ENCODE measurements at places on chromosomes 16 and 17.

GRCh38 chr17:8315764-8316217, 5.8 kb downstream of the ARHGEF15 start:
- DNase-seq, result no peak

DNA sequence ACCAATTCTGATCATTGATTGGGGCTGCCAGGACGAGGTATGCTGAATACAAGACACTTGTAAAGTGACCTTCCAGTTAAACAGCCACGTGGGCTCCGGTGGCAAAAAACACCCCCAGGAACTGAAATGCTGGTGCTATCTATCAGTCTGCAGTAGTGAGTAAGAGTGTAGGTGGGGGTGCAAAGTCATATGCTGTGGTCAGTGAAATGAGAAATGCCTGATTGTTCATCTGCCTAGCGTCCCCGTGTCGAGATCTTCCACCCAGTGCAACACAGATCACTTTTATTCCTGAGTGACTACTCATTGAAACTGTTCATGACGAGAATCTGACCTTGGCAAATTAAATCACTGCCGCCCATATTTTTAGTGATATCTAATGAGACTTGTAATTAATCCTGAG, 806.5 kb upstream of the GOT2 start:
- no peak for DNase-seq

DNA sequence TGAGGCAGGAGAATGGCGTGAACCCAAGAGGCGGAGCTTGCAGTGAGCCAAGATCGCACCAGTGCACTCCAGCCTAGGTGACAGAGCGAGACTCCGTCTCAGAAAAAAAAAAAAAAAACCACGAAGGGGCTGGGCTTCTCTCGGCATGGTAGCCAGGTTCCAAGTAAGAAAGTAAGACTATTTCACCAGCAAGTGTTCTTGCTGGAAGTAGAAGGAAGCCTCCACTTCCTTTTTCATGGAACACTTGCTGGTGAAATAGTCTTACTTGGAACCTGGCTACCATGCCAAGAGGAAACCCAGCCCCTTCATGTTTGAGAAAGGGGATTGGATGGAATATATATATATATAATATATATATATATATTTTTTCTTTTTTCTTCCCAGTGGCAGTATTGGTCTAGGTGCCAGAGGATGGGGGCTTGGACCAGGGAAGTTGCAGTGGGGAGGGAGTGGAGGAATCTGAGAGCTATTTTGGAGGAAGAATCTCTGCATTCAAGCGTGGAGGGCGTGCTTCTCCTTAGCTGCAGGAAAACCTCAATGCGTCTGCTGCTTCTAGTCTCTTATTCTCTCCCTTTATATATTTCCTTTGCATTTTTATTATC, 7.2 kb upstream of the N4BP1 start:
- no peak for DNase-seq

DNA sequence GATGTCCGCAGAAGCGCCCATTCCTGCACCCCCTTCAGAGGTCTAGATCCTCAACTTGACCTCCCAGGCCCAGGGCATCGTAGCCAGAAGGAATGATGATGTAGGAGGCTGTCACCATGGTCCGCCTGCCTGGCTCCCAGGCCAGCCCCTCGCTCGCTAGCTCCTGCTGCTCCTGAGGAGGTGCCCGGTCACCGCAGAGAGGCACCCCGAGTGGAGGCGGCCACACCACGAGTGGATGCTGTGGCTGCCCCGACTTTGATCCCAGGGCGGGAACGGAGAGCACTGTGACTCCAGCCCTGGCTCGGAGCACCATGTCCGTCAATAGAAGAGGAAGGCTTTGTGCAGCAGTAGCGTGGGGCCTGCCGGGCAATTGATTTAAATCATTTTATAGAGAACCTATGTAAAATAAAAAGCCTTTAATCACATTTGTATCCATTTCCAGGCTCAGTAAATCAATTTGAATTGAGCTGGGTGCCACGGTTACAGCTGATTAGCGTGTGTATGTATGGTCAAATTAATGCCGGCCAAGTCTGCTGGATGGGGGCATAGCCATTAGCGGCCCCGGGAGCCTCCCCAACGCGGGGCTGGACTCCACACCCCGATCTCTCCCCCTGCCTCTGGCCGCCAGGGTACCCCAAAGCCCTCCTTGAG, 122.6 kb upstream of the GSE1 start:
- DNase-seq, result no peak

- no peak for DNase-seq
Observed at GRCh38 chr16:11354733-11355574, 9.7 kb downstream of the RMI2 start.

DNA sequence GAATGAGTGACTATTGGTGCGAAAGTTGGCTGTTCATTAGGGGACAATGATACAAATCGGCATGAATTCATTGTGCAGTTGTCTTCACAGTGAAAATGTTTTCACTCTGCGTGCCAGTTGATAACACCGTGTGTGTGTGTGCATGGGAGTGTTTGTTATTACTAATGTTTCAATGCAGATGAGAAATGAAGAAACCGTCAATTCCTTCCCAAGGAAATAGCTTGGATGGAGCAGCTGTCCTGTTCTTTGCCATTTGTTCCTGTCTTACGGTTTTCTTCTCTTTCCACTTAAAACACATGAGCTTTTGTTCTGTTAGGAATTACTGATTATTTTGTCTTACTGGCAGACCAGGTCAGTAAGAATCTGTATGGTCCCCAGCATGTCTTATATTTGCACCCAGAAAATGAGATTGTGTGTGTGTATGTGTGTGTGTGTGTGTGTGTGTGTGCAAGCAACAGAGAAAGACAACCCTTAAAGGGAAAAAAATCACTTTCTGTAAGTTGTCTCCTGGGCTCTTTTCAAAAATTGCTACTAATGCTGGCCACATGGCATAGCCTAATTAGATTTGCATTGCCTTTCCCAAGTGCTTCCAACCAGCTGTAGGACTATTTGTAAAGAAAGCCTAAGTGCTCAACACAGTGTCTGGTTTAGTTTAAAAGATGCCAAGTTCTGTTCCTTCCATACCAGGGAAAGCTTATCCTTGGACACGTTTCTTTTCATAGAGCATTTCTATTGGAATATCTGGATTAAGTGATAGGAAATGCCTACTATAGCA, 23.8 kb downstream of the SHISA9 start:
- no peak for DNase-seq

DNA sequence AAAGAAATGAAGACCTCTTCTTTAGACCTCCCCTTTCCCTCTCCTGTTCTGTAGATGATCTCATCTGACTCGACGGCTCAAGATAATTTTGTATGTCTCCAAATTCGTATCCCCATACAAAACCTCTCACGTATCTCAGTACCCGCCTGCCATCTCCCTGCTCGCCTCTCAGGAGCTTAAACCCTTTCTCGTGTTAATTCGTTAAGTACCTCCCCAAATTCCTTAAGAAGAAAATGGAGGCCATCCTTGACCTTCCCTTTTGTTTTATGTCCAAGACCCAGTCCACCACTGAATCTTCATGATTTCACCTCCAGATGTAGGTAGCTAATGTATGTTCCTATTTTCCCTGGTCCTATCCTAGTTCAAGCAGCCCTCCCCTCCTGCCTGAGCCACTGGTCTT, 41.6 kb downstream of the OR3A1 start:
- no peak for DNase-seq

DNA sequence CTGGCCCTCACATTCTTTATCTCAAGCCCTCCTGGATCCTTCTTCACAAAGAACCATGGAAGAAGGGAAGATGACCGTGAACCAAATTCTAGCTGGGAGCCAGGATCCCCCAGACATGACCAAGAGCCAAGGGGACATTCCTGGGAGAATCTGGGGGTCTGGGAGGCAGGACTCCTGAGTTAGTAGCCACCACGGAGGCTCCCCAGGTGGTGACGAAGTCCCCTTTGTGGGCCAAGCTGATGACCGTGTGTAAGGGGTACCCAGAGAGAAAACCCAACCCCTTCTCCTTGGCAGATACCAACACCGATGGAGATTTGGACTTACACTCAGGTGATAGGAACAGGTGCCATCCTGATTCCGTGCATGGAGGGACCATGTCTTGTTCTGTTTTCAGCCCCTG, 6.8 kb upstream of the GFAP start:
- DNase-seq, result no peak

GRCh38 chr16:83915081-83915480, 16.2 kb downstream of the MLYCD start:
- DNase-seq, result no peak

GRCh38 chr17:2602597-2603017, 9.2 kb downstream of the PAFAH1B1 start:
- DNase-seq, result no peak

DNA sequence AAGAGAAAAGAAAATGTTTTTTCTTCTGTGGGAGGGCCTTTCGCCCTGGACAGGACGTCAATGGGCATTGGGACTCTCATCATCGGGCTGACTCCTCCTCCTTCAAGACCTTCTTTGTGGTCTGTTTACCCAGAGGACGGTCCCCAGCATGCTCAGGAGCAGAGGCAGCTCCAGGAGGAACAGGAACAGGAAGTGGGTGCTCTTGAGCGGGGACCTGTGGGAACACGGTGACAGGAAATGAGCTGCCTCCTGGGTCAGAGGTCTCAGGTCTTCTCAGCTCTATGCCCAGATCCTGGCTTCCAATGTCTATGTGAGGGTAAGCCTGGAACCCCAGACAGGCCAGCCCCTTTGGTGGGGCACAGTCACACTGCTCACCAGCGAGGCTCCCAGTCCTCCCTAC, 12.2 kb downstream of the CD300LD start:
- no peak for DNase-seq

DNA sequence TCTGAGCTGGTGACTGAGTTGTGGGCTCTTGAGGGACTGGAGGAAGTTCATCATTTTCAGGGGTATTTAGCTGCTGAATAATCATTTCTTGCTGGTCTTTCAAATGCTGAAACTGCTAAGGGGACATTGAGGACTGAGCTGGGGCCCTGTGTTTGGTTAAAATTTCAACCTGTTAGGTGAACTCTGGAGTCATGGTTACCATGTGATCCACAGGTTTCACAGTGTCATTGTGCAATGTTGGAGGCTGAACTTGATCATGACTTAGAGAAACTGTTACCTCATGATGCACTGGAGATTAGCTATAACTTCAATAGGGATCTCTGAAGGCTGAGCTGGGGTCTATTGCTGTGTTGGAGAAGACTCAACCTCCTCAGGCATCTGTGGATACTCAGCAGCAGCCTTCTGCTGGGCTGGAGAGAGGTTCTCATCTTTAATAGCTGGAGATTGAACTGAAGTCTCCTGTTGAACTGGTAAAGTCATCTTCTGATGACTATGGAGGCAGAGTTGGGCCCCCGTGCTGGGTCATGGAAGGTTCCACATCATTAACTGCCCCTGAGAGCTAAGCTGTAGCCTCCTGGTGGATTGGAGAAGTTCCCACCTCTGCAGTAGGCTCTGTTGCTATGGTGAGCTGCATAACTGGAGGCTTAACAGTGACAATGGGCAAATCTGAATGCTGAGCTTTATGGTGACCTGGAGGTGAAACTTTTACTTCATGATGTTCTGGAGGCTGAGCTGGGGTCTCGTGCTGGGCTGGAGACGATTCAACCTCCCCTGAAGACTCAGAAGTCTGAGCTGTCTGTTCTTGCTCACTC, 15.2 kb downstream of the RDM1 start:
- DNase-seq, result peak; percentile 9

DNA sequence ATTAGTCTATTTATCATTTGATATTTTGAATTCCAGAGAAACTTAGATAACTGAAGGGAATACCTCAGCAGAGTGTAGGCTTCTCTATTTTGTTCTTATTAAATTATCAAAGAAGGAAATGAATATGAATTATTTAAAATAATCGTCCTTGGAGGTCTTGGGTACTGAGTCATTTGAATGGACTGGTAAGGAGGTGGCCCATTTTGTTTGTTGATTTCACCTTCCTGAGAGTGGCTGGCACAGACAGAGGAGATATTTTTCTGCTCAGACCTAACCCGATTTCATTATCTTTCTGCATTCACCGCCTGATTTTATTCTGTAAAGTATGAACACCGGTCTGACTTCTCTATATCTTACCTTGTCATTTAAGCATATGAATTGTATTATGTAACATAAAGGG, 88.0 kb downstream of the USP22 start:
- no peak for DNase-seq

DNA sequence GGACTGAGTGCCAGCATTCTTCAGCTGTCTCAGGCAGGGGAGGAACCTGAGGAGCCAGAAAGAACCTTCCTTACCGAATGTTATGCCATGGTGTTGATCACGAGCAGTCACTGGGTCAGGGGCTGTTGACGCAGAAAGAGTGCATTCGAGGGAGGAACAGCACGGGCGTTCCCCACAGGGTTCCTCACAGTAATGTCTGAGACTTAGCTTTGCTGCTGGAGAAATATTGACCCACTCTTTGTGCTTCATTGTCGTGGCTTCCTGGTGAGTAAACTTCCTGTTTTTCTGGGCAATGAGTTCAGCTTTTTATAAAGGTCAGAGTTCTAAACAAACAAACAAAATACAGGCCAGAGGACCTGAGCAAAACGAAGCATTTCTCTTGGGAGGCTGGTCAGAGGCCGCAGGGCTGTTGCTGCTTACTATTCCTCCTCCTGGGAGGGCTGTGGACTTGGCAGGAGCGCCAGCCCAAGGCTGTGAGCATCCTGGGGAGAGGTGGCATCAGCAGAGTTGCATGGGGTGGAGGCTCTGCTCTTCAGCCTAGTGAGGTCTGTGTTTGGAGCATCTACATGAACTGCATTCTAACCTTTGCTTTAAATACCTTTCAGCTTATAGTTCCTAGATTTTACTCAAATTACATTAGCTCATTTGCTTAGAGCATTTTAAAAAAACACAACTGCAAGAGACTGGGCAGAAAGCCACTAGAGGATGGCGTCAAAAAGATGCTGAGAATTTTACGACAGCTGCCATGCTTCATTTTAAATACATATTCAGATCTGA, 143.1 kb upstream of the CACNG5 start:
- DNase-seq, result no peak

- no peak for DNase-seq
Observed at GRCh38 chr16:47732122-47732521, 271.0 kb downstream of the PHKB start.

- DNase-seq, result no peak
Observed at GRCh38 chr16:684961-685696, 995 bp upstream of the JMJD8 start.

- no peak for DNase-seq
Observed at GRCh38 chr17:11122908-11123307, 118.1 kb upstream of the SHISA6 start.

- no peak for DNase-seq
Observed at GRCh38 chr16:56682703-56683397, 580 bp downstream of the MT1X start.

GRCh38 chr17:66018786-66019185, 173.1 kb downstream of the CEP112 start:
- no peak for DNase-seq

DNA sequence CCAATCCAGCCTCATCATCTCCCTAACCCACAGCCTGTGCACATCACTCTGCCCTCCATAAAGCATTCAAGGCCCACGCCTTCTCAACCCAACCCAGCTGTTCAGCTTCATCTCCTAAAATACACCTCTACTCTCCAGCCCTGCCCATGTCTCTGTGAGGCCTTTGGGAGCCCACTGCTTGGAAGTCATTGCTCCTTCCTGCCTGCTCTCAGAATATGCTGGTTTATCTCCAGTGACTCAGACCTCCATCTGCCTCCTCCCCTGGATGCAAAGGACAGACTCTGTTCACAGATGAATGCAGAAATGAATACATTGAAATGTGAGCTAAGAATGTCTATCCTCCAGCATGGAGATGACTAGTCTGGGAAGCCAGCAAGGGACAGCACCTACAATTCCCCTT, 19.0 kb downstream of the KCNG4 start:
- no peak for DNase-seq

- no peak for DNase-seq
Observed at GRCh38 chr17:51263006-51263405, 2.7 kb downstream of the UTP18 start.

All from WERI-Rb-1 (cell line).